ENCODE measurements at places on chromosomes 11 and 22.

DNA sequence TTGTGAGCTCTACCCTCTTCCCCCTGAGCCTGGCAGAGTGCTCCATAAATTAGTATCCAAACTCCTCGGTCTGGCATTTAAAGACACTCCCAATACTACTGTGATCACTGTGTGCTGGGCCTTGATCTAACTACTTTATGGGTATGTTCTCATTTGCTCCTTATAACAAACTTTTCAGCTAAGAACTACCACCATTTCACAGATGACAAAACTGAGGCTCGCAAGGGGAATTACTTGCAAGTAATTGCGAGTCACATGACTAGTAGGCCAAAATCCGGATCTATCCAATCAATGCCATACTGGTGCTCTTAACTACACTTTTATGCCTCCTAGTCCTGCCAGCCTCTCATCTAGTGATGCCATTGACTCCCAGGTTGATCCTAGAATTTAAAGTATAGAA is 3.6 kb downstream of the THOC5 start:
- no peak for DNase-seq
- no peaks in the 10 kb centered on the region for H3K27me3 ChIP-seq
- H3K4me3 ChIP-seq: no peak overlapping the region
- peaks cover 34% of the 10 kb centered on the region for H3K36me3 ChIP-seq

DNA sequence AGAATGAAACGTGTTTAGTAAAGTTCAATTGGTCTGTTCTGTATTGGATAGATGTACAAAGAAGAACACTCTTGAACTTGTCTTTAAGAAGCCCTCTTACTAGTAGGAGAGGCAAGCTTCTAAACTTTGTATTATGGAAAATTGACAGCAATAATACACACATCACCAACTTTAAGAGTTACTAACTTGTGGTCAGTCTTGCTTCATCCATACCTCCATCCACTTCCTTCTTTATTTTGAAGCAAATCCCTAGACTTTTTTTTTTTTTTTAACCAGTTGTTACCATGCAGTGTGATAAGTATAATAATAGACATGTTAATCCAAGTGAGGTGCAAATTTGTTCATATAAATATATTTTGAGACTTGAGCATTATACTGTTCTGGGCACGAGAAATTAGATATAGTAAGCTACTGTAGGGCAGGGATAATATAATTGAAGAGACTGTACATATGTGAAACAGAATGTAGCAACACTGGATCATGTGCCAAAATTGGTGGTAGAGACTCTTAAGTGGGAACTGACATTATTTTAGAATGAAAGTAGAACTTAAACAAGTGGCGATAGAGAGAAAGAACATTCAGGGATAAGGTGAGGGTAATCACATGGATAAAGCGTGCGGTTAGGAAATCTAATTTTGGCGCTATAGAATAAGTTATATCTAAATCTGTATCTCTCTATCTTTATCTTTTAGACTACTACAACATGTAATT is 6.5 kb downstream of the FAR1 start:
- DNase-seq: no peak
- no peak overlapping the region for H3K4me3 ChIP-seq
- H3K27me3 ChIP-seq: no peaks in the 10 kb centered on the region
- H3K27ac ChIP-seq: no peak overlapping the region

- no peaks in the 10 kb centered on the region for H3K36me3 ChIP-seq
- H3K4me1 ChIP-seq: peaks cover 8% of the 10 kb centered on the region
- H3K27ac ChIP-seq: no peak within 1 kb of the TSS
- DNase-seq: no peak
These were observed at the start of gene PKP3 for GRCh38 chr11:394034-394857. Gene PKP3, plus strand, starts transcription at chr11:394209. Its CDS starts 84 bp downstream, at chr11:394293.

GRCh38 chr22:33519071-33519973 is 401.0 kb downstream of the LARGE1 start:
- no peaks in the 10 kb centered on the region for H3K27me3 ChIP-seq
- no peak overlapping the region for H3K27ac ChIP-seq
- no peaks in the 10 kb centered on the region for H3K36me3 ChIP-seq
- H3K4me1 ChIP-seq: no peaks in the 10 kb centered on the region
- no peak overlapping the region for H3K4me3 ChIP-seq

DNA sequence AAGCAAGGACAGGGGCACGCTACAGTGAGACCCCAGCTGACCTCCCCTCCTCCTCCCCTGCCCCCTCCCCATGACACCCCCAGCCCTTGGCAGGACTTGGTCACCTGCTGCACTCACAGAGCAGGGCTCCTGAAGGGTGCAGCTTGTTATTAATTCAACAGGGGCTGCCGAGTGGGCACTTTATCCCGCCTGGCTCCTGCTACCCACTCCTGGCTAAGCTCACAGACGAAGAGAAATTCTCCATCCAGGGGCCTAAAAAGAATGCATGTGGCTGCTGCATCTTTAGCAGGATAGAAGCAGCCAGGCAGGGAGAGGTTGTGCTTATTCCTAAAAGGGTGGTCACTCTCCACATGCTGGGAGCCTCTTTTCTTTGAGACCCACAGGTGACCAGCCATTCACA is 40.3 kb downstream of the GALNT18 start:
- H3K27ac ChIP-seq: no peak overlapping the region
- no peak for DNase-seq
- H3K4me1 ChIP-seq: peaks cover 7% of the 10 kb centered on the region
- no peaks in the 10 kb centered on the region for H3K36me3 ChIP-seq

DNA sequence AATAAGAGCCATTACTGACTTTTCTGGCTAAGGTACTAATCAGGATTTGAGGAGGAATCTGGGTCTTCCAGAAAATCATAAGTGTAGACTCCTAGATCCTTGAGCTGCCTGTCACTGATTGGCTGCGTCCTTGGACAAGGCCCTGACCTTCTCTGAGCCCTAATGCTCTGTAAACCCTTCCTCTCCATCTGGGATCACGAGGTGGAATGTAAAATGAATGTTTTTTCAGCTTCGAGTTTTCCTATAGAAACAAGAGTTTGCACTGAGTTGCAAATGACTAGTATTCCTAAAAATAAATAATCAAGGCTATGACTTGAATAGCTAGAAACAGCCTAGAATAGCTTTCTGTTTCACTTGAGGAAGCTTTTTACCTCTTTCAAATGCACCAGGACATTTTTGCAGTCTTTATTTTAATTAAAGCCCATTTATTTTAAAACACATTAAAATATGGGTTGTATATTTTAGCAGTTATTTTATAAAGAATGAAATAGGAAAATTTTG is 1.1 kb upstream of the DIXDC1 start:
- H3K27ac ChIP-seq: no peak overlapping the region
- peak overlapping the region; percentile 79 for H3K4me3 ChIP-seq
- H3K36me3 ChIP-seq: no peaks in the 10 kb centered on the region
- H3K4me1 ChIP-seq: peaks cover 39% of the 10 kb centered on the region

DNA sequence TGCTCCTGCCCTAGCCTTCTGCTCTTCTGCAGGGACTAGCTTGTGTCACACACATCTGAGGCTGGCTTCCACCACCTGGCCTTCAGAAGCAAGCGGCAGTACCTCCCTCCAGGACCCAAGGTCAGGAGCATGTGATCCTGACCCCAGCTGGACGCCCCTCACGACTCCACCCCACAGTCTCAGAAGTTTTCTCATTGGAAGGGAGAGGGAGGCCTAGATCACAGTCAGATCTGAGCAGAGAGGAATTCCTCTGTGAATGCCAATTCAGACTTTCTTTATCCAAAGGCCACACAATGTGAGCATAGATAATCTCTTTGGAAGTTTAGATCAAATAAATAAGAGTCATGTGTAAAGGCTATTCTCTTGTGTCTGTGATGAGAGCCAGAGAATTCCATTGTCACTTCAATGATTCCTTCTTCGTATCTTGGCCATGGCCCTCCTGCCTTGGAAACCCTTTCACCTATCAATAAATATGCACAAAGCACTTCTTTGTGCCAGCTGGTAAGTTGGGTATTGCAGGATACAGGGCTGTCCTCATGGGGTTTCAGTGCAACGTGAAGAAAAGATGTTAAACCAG is 142.9 kb downstream of the SNX19 start:
- no peaks in the 10 kb centered on the region for H3K4me1 ChIP-seq
- no peak overlapping the region for H3K27ac ChIP-seq
- DNase-seq: no peak
- no peaks in the 10 kb centered on the region for H3K36me3 ChIP-seq
- H3K27me3 ChIP-seq: peaks cover 5% of the 10 kb centered on the region

DNA sequence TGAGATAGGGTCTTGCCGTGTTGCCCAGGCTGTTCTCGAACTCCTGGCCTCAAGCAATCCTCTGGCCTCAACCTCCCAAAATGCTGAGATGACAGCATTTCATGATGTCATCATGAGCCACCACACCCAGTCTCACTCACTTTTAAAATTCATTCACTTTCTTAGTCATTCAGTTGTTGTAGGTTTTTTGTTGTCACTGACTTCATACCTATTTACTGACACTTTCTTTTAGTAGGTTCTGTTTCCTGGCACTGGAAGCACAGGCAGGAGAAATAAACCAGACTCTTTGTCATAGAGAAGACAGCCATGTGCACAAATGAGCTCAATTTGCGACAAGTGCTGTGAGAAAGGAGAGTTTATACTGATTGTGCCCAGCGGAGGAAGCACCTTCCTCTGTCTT is 10.5 kb downstream of the ART5 start:
- H3K4me1 ChIP-seq: peaks cover 5% of the 10 kb centered on the region
- DNase-seq: no peak
- H3K36me3 ChIP-seq: no peaks in the 10 kb centered on the region
- no peak overlapping the region for H3K27ac ChIP-seq

DNA sequence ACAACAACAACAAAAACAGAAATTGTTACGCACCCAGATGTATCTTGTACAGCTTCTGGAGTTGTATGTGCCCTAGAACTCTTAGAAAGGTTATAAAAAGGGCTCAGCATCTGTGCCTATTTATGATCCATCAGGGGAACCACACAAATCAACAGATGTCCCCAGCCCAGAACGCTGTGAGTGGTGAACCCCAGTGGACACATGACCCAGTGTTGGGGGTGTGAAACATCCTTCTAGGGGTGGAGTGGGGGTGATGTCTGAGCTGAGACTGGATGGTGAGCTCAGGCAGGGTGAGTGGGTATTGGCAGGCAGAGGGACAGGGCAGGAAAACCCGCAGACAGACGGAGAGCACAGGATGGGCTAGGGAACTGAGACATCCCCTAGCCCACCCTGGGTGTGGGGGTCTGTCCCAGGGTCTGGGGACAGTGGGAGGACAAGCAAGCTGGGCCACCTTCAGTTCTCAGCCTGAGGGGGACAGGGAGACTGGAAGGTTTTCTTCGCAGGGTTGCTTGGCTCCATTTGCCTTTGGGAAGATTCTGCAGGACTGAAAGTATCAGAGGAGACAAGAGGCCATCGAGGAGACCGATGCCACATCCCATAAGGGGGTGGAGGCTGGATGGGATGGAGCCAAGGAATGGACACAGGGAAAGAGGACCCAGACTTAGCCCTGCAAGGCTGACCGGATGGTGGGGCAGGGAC is 5.8 kb upstream of the EMID1 start:
- DNase-seq: no peak
- no peak overlapping the region for H3K4me3 ChIP-seq
- no peak overlapping the region for H3K27ac ChIP-seq
- H3K4me1 ChIP-seq: peaks cover 29% of the 10 kb centered on the region

DNA sequence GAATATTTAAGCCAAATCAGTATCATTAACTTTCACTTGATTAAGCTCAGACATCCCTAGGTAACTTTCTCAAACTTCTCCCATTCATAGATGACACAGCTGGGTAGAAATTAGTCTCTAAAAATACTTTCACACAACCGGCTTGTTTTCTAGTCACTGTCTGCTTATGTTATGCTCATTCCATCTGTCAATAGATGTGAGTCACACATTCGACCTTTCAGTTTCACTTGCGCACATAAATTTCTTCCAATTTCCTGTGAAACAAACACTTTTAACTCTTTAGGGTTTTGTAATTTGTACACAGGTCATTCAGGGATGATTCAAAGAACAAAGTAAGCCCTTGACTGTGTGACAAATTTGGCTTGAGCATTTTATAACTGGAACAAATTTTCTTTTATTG is 723.0 kb downstream of the KCNA4 start:
- no peaks in the 10 kb centered on the region for H3K36me3 ChIP-seq
- H3K4me1 ChIP-seq: no peaks in the 10 kb centered on the region
- H3K4me3 ChIP-seq: no peak overlapping the region
- no peaks in the 10 kb centered on the region for H3K27me3 ChIP-seq
- no peak overlapping the region for H3K27ac ChIP-seq
- DNase-seq: no peak

GRCh38 chr11:60950933-60951605 is 907 bp downstream of the SLC15A3 start:
- H3K27me3 ChIP-seq: peaks cover 19% of the 10 kb centered on the region
- peaks cover 23% of the 10 kb centered on the region for H3K4me1 ChIP-seq
- H3K36me3 ChIP-seq: no peaks in the 10 kb centered on the region

GRCh38 chr11:102330231-102330630 is 12.9 kb downstream of the BIRC3 start:
- DNase-seq: no peak
- H3K36me3 ChIP-seq: peaks cover 47% of the 10 kb centered on the region
- H3K27me3 ChIP-seq: no peaks in the 10 kb centered on the region
- H3K4me3 ChIP-seq: no peak overlapping the region
- H3K4me1 ChIP-seq: peaks cover 8% of the 10 kb centered on the region
- no peak overlapping the region for H3K27ac ChIP-seq

DNA sequence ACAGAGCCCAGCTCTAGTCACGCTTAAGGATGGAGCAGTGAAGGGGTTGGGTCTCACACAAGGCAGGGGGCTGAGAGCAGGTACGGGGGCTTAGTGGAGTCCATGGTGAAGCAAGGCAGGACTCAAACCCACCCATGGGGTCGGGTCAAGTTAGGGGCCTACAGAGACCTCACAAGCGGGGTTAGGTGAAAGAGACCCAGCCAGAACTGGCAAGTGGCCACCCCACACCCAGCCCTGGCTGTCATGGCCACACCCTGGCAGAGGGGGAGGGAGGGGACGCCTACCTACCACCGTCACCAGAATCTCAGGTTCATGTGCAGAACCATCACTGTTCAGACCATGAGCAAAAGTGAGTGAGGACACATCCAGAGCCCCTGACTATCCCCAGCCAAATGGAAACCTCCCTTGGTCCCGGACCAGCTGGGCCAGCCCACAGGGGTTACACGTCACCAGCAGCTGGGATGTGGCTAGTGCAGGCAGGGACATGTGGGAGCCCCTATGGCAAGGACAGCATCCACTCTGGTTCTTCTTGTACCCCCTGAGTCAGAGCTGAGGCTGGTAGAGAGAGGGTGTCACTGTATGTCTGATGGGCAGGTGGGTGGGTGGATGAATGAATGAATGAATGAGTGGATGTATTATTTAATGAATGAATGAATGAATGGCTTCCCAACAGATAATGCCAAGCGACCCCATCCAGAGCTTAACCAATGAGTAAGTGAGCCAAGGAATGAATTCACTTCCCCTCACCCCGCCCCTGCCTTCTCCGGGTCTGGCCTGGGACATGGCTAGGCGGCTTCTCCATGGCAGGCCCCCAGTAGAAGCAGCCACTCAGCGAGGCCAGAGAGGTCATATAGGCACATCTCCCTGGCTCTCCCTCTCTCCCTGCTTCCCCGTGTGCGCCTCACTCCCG is 681.6 kb downstream of the TBC1D22A start:
- H3K36me3 ChIP-seq: no peaks in the 10 kb centered on the region
- H3K27ac ChIP-seq: no peak overlapping the region
- H3K27me3 ChIP-seq: no peaks in the 10 kb centered on the region
- DNase-seq: no peak
